Fibroblast of lung (primary cell): ENCODE measurements at places on chromosomes 12 and 14. TPM values are rescaled to one million over a fixed set of nuclear protein-coding genes. Genes with fewer than 3 reads are reported as not detected.

LRRC43 gene
- 0.61 and 0.71 TPM in 2 replicates for polyA plus RNA-seq

DCTN2 gene
- polyA plus RNA-seq, result 211 and 229 TPM in 2 replicates

HOXC12 gene
- polyA plus RNA-seq, result not detected in 2 replicates

HOXC6 gene
- 0.52 and 1.9 TPM in 2 replicates for polyA plus RNA-seq

DNA sequence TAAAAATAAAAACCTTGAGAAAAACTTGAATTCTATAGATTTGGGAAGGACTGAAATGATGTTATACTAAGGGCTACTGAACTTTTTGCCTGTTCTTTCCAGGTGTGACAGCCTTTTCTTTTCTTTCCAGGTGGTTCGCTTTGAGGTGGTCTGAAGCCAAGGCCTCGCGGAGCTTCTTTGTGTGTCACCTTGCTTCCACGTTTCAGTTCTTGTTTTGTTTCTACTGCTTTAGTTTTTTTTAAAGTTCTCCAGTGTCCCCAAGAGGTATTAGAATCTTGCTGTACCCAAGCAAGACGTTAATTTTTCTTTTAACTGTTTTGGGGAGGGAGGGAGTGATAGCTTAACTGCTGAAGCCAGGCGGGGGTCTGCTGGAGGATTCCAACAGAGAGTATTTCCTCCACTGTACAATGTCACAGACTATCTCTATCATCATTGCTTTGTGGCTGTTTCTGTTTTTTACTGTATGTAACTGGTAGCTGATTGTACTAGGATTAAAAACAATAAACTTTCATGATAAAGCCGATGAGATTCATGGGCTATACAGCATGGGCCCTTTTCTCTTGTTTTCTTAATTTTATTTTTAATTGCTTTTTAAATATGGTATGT lies 40.2 kb downstream of the PROX2 start:
- H3K36me3 ChIP-seq, result no peaks in the 10 kb centered on the region
- no peak overlapping the region for H3K4me3 ChIP-seq
- H3K27ac ChIP-seq, result no peak overlapping the region
- no peaks in the 10 kb centered on the region for H3K27me3 ChIP-seq
- DNase-seq, result no peak

- H3K4me3 ChIP-seq, result no peak overlapping the region
- no peaks in the 10 kb centered on the region for H3K4me1 ChIP-seq
- no peak overlapping the region for H3K27ac ChIP-seq
Measured at GRCh38 chr12:84874125-84874824, 38.3 kb downstream of the SLC6A15 start.

GRCh38 chr12:12681061-12681765 lies 14.8 kb downstream of the GPR19 start:
- no peaks in the 10 kb centered on the region for H3K4me1 ChIP-seq
- H3K27ac ChIP-seq, result no peak overlapping the region
- H3K27me3 ChIP-seq, result no peaks in the 10 kb centered on the region

- no peak overlapping the region for H3K27ac ChIP-seq
- H3K27me3 ChIP-seq, result no peaks in the 10 kb centered on the region
- no peaks in the 10 kb centered on the region for H3K36me3 ChIP-seq
- H3K4me1 ChIP-seq, result peaks cover 7% of the 10 kb centered on the region
- DNase-seq, result no peak
Measured at GRCh38 chr14:100223332-100224201, 15.4 kb upstream of the YY1 start.

GRCh38 chr12:21651821-21652220 lies 5.8 kb downstream of the LDHB start:
- H3K27me3 ChIP-seq, result no peaks in the 10 kb centered on the region
- peaks cover 10% of the 10 kb centered on the region for H3K36me3 ChIP-seq
- H3K27ac ChIP-seq, result no peak overlapping the region
- DNase-seq, result no peak
- H3K4me1 ChIP-seq, result peaks cover 10% of the 10 kb centered on the region
- H3K4me3 ChIP-seq, result no peak overlapping the region

GRCh38 chr14:103443111-103443510 lies 57.9 kb downstream of the MARK3 start:
- H3K4me1 ChIP-seq, result no peaks in the 10 kb centered on the region
- no peak overlapping the region for H3K27ac ChIP-seq
- H3K36me3 ChIP-seq, result no peaks in the 10 kb centered on the region
- no peaks in the 10 kb centered on the region for H3K27me3 ChIP-seq

DNA sequence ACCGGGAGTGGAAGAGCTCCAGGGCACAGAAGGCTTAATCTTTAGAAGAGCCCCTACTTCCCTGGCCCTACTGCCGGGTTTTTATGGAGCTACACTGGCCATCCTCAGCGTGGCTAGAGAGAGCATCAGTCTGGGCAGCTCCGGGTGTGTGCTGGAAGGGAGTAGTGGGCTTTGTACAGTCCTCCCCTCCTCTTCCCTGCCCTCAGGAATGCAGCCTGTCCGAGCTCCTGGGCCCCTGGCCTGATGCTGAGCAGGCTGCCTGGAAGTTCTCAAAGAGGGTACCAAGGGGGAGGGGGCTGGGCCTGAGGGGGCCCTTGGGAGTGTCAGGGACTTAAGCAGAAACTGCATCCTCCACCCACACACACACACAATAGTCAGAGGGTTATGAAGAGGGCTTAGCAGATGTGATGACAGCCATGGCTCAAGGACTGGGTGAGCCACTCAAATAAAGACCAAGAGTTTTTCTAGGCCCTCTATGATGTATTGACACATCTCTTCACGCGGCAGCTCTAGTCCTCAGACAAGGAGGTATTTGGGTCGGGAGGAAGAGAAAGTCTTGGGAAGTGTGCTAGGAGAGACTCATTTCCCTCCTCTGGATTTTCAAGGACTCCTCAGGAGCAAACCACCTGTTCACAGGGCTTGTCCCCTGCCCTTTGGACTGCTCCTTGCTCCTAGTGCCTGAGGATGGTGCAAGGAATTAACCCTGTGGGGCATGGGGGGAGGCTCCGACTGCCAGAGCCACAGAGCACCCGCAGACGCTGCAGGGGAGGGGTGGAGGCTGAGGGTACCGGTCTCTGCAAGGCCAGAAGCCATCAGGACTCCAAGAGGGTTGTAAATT lies 16.5 kb upstream of the FIGNL2 start:
- no peak for DNase-seq
- H3K27me3 ChIP-seq, result peaks cover 33% of the 10 kb centered on the region
- H3K4me3 ChIP-seq, result peak overlapping the region; percentile 43
- H3K36me3 ChIP-seq, result no peaks in the 10 kb centered on the region
- H3K4me1 ChIP-seq, result peaks cover 2% of the 10 kb centered on the region

DNA sequence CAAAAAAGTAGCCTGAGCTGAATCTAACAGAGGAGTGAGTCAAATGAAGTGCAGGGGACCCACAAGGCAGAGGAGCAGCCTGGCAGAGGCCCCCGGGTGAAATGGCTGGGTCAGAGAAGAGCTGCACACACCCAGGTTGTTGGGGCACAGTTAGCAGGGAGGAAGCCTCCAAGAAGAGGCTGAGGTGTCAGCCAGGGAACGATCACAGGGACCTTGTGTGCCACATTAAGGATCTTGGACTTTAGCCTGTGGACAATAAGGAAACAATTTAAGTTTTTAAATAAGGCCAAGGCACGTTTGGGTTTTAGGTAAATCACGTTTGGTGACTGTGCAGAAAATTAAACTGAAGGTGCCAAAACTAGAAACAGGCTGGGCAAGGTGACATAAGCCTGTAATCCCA lies 35.1 kb downstream of the OR10P1 start:
- no peaks in the 10 kb centered on the region for H3K4me1 ChIP-seq
- no peak overlapping the region for H3K27ac ChIP-seq
- DNase-seq, result no peak
- no peaks in the 10 kb centered on the region for H3K27me3 ChIP-seq

DNA sequence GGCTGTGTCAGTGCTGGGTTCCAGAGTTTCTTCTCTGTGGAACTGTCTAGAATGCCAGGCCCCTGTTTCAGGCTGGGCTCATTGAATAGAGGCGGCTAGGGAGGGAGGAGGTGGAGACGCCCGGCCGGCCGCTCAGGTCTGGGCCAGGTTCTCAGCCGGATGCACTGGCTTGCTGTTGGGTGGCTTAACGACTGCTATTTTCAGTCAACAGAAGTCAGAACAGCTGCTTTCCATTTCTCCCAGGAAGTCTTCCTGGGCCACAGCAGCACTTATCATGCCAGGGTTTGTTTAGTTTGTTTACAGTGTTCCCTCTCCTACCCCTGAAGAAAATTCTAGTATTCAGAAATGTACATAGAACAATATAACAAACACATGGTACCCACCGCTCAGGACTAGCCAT lies 26.0 kb upstream of the VPS37B start:
- DNase-seq, result no peak
- peaks cover 2% of the 10 kb centered on the region for H3K4me1 ChIP-seq
- no peak overlapping the region for H3K4me3 ChIP-seq
- no peak overlapping the region for H3K27ac ChIP-seq
- no peaks in the 10 kb centered on the region for H3K36me3 ChIP-seq

DNA sequence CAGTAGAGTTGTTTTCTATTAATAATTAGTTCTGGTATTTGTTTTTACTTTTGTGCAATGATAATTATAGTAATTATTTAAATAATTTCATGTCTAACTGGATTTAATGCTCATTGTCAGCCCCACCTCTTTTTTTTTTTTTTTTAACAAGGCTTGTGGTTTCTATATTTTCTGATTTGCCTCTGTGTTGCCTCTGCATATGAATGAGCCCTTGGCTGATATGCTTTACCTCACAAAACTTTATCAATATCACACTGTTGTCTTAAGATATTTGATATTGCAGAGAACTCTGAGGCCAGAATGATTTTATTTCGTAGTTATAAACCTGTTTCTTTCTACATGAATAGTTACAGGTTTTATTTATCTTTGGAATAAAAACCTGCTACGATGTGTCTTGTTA lies 116.2 kb upstream of the ATP2B1 start:
- no peak overlapping the region for H3K27ac ChIP-seq
- no peaks in the 10 kb centered on the region for H3K4me1 ChIP-seq
- H3K4me3 ChIP-seq, result no peak overlapping the region
- no peaks in the 10 kb centered on the region for H3K27me3 ChIP-seq
- no peak for DNase-seq

DNA sequence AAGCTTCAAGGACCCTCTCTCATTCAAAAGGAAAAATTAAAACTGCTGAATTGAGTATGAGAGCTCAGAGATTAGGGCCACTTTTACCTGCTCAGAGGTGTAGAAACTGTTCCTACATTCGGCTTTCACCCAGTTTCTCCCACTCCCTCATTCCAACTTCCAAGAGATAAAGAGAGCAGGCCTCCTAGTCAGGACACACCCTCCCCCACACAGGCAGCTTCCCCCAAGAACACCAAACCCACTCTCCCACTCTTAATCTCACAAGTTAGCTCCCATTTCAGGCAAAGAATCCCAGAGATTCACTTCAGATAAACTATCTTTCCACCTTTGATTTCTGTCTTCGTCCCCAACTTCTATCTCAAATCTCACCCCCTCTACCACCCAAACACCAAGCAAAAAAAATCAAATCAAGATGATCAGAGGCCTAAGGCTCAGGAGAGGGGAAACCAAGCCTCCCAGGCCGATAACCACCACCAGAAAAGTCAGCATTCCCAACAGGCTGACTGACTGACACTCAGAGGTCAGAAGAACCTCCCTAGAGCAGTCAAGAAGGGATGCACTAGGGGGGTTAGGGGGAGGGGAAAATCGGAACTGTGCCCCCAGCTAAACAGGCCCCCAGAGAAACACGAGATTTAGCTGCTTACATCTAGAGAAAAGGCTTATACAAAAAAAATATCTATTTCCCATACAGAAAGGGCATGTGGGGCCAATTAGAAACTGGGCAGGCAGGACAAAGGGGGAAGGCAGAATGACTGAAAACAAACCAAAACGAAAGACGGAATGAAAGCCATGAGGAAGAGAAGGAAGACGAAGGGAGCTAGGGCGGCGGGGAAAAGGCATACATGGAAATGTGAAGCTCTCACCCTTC lies 13.2 kb upstream of the CDH24 start:
- H3K27me3 ChIP-seq, result no peaks in the 10 kb centered on the region
- H3K4me1 ChIP-seq, result peaks cover 20% of the 10 kb centered on the region
- H3K36me3 ChIP-seq, result peaks cover 24% of the 10 kb centered on the region

GRCh38 chr14:56992332-56992820 lies 182.1 kb upstream of the OTX2 start:
- H3K36me3 ChIP-seq, result no peaks in the 10 kb centered on the region
- H3K27me3 ChIP-seq, result no peaks in the 10 kb centered on the region
- no peak for DNase-seq
- no peak overlapping the region for H3K27ac ChIP-seq
- H3K4me3 ChIP-seq, result no peak overlapping the region
